ENCODE measurements at places on chromosomes 13 and 19.

DNA sequence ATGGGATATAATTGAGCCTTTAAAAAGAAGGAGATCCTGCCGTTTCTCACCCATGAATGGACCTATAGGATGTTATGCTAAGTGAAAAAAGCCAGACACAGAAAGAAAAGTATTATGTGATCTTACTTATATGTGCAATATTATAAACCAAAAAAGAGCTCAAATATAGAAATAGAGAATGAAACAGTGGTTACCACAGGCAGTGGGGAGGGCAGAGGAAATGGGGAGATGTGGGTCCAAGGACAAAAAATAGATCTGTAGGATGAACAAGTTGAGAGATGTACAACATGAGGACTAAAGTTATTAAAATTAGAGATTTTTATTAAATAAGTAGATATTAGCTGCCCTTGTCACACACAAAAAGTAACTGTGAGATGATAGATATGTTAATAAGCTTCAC, 29.1 kb downstream of the TDRD3 start:
- no peak for DNase-seq

- no peak for DNase-seq
Measured at GRCh38 chr19:51811344-51811743, 16.4 kb downstream of the FPR3 start.

DNA sequence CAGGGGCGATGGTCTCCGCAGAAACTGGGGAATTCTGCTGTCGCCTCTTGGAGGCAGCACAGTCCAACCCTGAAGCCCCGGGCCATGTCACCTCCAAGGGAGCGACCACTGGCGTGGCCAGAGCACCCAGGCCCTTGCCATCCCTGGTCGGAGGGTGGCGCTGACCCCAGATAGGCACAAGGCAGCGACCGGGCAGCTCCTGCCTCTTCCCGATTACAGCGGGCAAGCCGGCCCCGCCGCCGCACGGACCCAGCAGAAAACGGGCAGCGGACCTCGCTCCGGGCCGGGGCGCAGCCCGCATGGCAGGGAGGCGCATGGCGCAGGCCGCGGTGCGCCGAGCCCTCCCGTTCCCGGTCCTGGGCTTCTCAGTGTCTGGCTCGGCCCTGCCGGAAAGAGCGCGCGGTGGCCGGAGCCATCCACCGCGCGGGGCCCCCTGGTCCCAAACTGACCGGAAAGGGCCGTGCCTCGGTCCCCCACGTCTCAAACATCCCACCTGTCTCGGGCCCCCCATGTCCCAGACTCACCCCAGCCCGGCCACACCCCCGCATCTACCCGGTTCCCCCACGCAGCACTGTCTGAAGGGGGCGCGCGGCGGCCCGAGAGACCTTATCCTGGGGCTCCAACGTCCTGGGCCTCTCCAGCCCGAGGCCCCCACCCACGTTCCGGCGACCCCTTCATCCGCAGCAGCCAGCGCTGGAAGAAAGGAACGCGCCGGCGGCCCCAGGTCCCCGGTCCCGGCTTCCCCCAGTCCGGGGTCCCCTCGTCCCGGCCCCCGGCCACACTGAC, 727 bp downstream of the CERS1 start:
- DNase-seq = no peak

GRCh38 chr13:25602176-25602575, 230.4 kb downstream of the ATP8A2 start:
- no peak for DNase-seq

- no peak for DNase-seq
Measured at GRCh38 chr19:29040951-29041350, 172.0 kb downstream of the UQCRFS1 start.

DNA sequence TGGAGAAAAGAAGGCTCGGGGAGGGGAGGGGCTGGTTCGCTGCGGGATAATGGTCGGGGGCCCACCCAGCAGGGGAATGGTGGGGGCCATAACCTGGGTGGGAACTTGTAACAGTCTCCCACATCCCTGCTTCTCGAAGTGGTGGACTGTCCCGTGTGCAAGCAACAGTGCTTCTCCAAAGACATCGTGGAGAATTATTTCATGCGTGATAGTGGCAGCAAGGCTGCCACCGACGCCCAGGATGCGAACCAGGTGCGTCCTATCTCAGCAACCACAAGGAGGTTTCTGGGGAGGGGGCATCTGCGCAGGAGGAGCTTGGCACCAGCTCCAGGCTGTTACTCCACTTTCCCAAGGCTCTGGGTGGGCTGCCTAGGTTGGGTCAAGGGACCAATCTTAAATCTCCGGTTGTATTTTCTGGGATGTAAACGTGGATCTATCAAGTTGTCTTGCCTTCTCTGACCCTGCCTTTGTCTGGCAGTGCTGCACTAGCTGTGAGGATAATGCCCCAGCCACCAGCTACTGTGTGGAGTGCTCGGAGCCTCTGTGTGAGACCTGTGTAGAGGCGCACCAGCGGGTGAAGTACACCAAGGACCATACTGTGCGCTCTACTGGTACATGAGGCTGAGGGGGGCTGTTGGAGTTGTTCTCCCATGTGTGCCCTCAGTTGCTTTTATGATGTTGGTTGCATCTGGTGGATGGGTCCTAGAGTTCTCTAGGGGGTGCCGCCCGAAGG, 1.6 kb downstream of the TRIM28 start:
- no peak for DNase-seq
